ENCODE measurements at places on chromosomes 6 and 20.

GRCh38 chr6:140855520-140855919 is 1277.2 kb upstream of the GJE1 start:
- no peaks in the 10 kb centered on the region for H3K4me1 ChIP-seq
- H3K36me3 ChIP-seq = no peaks in the 10 kb centered on the region
- H3K27ac ChIP-seq = no peak overlapping the region
- DNase-seq = no peak

DNA sequence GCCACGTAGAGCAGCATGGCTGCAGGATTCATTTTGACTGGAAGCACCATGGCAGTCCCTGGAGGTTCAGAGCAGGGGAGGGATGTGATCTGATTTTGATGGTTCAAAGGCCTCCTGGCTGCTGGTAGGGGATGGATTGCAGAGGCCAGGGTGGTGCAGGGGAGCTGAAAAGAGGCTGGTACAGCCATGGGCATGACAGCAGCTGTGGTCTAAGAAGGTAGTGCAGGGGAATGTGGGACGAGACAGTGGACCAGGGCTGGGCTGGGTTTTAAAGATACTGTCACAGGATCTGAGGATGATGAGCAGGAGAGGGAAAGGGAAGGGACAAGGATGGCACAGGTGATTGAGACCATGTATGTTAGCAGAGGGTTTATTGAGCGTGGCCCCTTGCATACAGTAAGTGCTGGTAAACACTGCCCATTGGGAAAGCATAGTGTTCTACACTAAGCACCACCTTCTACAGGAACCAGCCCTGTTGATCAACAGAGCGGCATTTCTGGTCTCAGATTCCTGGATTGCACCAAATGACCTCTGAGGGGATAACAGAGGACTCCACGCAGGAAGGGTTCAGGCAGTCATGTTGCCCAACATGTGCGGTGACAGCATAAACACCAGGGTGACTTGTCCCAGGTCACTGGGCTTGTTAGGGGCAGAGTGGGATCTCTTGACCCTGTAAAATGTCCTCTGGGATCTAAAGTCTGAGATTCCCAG is 14.5 kb upstream of the SIRPA start:
- no peak overlapping the region for H3K27ac ChIP-seq
- H3K4me3 ChIP-seq = no peak overlapping the region
- H3K27me3 ChIP-seq = no peaks in the 10 kb centered on the region
- no peaks in the 10 kb centered on the region for H3K36me3 ChIP-seq
- no peaks in the 10 kb centered on the region for H3K4me1 ChIP-seq
- no peak for DNase-seq

DNA sequence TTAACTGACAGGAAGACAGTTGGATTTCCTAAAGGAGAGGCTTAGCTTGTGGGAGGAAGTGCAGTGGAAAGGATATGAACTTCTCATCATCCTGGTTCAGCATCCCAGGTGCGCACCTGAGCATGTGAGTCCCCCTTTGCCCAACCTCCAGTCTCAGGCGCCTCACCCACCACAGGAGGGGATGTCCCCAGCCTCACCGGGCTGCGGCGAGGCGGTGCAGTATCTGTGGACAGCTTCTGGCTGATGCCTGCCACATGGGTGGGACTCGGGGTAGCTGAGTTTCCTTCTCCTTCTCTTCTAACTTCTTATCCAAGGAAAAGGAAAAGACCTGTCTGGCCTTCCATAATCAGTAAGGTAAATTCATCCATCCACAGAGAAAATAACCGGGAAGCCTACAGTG is 539.3 kb upstream of the AGPAT4 start:
- H3K4me3 ChIP-seq = no peak overlapping the region
- DNase-seq = no peak
- no peak overlapping the region for H3K27ac ChIP-seq
- no peaks in the 10 kb centered on the region for H3K4me1 ChIP-seq
- no peaks in the 10 kb centered on the region for H3K27me3 ChIP-seq

DNA sequence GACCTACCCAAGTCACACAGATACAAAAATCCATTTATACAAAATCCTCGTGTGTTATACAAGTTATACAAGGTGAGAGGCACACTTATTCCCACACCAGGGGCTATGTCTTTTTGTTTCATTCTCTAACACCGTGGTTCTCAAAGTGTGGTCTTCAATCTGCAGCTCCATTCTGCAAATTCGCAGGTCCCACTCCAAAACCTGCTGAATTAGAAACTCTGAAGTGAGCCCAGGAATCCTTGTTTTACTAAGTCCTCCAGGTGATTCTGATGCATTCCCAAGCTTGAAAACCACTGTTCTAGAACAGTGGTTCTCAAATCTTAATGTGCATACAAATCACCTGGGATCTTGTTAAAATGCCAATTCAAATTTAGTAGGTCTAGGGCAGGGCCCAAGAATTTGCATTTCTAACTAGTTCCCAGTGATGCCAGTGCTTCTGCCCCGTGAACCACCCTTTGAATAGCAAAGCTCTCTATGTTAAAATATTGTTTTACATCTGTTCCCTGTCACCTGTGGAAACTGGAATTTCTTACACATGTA is 35.1 kb downstream of the LRFN2 start:
- no peak overlapping the region for H3K4me3 ChIP-seq
- no peaks in the 10 kb centered on the region for H3K4me1 ChIP-seq

- peaks cover 12% of the 10 kb centered on the region for H3K27me3 ChIP-seq
- no peak for DNase-seq
- H3K4me1 ChIP-seq = no peaks in the 10 kb centered on the region
- H3K27ac ChIP-seq = no peak overlapping the region
Observed at GRCh38 chr6:96017070-96017359, 1.2 kb downstream of the FUT9 start.

GRCh38 chr6:34332251-34333198 is 59.9 kb downstream of the NUDT3 start:
- H3K36me3 ChIP-seq = 0 out of 2 replicates have a peak, but pooled peaks cover 2% of the 10 kb centered on the region
- no peak overlapping the region for H3K27ac ChIP-seq
- no peaks in the 10 kb centered on the region for H3K27me3 ChIP-seq
- H3K4me3 ChIP-seq = no peak overlapping the region
- DNase-seq = no peak

DNA sequence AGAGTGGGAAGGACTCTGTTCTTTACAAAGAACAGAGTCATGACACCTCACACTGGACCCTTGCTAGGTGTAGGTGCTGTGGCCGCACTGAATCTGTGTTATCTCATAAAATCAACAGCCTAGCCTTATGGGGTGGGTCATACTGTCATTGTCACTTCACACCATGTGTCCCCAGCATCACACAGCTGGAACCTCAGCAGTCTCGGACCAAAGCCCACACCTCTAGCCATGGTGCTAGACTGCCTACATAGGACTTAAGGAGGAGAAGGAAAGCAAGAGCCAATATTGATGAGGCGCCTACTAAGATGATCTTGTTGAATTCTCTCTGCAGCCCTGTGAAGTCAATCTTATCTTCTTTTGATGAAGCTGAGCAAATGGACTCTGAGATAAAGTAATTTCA is 31.0 kb downstream of the UNC5CL start:
- no peaks in the 10 kb centered on the region for H3K27me3 ChIP-seq
- H3K4me1 ChIP-seq = no peaks in the 10 kb centered on the region
- no peak for DNase-seq

GRCh38 chr6:128474481-128474880 is 45.9 kb downstream of the PTPRK start:
- H3K27me3 ChIP-seq = no peaks in the 10 kb centered on the region
- H3K4me3 ChIP-seq = no peak overlapping the region
- no peak overlapping the region for H3K27ac ChIP-seq
- no peak for DNase-seq
- H3K36me3 ChIP-seq = no peaks in the 10 kb centered on the region

GRCh38 chr6:34546551-34547321 is 9.4 kb downstream of the SPDEF start:
- no peaks in the 10 kb centered on the region for H3K36me3 ChIP-seq
- DNase-seq = no peak
- H3K27ac ChIP-seq = no peak overlapping the region
- H3K4me1 ChIP-seq = peaks cover 4% of the 10 kb centered on the region
- H3K27me3 ChIP-seq = no peaks in the 10 kb centered on the region

DNA sequence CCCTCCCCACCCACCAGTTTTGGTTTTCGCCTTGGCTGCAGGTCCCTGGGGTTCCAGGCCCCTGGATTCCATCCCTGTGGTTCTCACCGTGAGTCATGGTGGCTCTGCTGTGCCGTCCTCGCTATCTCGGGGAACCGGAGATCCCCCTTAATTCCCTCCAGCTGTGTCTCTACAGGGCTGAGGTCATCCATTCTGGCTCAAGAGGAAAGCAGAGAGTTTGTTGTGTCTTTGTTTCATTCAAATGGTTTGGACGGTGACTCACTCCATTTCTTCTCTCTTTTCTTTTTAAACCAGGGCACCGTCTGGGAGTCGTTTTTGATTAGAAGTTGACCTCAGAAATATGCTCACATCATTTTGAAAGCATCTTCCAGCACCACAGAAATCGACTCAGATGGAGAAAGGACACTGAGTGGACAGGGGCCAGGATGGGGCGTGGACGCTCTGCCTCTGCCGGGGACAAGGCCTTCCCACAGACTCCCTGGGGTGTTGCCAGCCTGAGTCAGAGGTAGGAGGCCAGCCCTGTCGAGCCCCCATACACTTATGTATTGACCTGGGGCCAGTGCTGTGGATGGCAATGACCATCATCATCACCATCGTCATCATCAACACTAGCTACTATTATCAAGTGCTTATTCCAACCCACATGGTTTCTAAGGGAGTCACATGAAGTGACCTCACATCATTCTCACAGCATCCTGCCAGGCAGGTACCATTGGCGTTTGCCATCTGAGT is 176.2 kb downstream of the NFATC2 start:
- no peak overlapping the region for H3K4me3 ChIP-seq
- no peaks in the 10 kb centered on the region for H3K36me3 ChIP-seq
- no peaks in the 10 kb centered on the region for H3K4me1 ChIP-seq
- DNase-seq = no peak

- no peak for DNase-seq
- H3K36me3 ChIP-seq = no peaks in the 10 kb centered on the region
- 0 out of 2 replicates have a peak, but pooled peaks cover 2% of the 10 kb centered on the region for H3K27me3 ChIP-seq
- H3K27ac ChIP-seq = no peak overlapping the region
Observed at GRCh38 chr20:13288357-13288756, 67.3 kb downstream of the ISM1 start.

GRCh38 chr6:110255211-110255750 is 75.1 kb downstream of the CDC40 start:
- no peak overlapping the region for H3K27ac ChIP-seq
- no peak for DNase-seq
- no peaks in the 10 kb centered on the region for H3K36me3 ChIP-seq
- H3K27me3 ChIP-seq = peaks cover 5% of the 10 kb centered on the region
- no peaks in the 10 kb centered on the region for H3K4me1 ChIP-seq

GRCh38 chr6:56996401-56996800 is 41.5 kb downstream of the BEND6 start:
- no peak overlapping the region for H3K4me3 ChIP-seq
- no peaks in the 10 kb centered on the region for H3K27me3 ChIP-seq
- no peaks in the 10 kb centered on the region for H3K4me1 ChIP-seq
- H3K27ac ChIP-seq = no peak overlapping the region

- H3K27me3 ChIP-seq = peaks cover 8% of the 10 kb centered on the region
- DNase-seq = no peak
- H3K36me3 ChIP-seq = no peaks in the 10 kb centered on the region
- H3K4me3 ChIP-seq = no peak overlapping the region
Observed at GRCh38 chr20:709423-709822, 33.8 kb upstream of the SCRT2 start.

Data from Panc1 (cell line).